ENCODE measurements at places on chromosomes 1 and 21.

GRCh38 chr1:75085931-75086330, 48.3 kb upstream of the LHX8 start:
- DNase-seq = no peak

DNA sequence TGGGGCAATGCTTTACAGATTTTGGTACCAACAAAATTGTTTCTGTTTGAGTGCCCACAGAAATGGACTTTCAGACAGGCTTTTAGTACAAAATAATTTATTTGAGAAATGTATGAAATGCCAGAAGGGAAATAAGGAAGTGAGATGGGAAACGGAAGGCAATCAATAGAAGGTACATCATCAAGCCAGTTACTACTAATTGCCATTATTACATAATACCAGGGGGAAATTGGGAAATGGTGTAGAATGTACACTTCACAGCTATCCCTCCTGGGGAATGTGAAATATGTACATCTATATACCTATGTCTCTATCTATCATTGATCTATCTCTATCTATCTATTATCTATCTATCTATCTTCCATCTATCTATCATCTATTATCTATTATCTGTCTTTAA, 264.6 kb upstream of the B3GALT2 start:
- no peak for DNase-seq

GRCh38 chr1:151444783-151445177, 14.5 kb downstream of the POGZ start:
- no peak for DNase-seq

GRCh38 chr21:37845535-37845934, 70.7 kb downstream of the KCNJ6 start:
- no peak for DNase-seq

- no peak for DNase-seq
These were observed 8.1 kb downstream of the CD247 start for GRCh38 chr1:167510244-167510643.

- no peak for DNase-seq
These were observed 579 bp upstream of the GTF2B start for GRCh38 chr1:88891951-88892340.

DNA sequence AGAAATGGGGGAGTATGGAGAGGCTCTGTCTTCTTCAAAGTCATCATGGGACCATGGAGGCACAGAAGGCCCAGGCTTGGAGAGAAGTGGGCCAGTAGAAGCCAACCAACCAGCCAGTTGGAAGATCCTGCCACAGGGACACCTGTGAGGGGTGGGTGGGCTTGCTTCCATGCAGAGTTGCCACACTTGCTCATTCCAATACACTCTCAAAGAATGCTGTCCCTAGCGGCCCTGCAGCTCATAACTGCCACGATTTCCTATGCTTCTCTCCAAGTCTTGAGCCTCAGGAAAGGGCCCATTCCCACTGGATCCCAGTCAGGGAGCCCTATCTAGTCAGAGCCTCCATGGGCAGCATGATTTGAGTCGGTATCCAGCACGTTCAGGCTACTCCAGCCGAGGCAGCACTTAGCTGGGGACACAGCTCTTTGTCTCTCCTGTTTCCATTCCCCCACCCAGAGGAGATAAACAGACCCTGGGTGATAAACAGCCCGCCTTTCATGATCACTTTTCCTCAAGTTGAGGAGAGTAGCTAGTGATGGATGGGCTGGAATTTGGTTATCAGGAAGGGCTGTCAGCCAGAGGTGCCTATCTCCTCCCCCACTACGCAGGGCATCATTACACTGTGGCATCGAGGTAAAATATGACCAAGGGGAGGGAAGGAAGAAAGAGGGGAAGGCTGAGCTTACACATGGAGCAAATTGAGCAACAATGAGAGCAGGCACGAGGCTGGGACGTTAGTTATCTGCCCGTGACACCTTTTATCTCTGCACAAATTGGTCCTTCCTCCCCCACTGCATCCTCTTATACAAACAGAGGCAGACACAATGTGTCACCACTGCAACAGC, 64.6 kb downstream of the ERI3 start:
- DNase-seq = no peak

- DNase-seq = no peak
These were observed 65.9 kb downstream of the FMO4 start for GRCh38 chr1:171379846-171380245.

DNA sequence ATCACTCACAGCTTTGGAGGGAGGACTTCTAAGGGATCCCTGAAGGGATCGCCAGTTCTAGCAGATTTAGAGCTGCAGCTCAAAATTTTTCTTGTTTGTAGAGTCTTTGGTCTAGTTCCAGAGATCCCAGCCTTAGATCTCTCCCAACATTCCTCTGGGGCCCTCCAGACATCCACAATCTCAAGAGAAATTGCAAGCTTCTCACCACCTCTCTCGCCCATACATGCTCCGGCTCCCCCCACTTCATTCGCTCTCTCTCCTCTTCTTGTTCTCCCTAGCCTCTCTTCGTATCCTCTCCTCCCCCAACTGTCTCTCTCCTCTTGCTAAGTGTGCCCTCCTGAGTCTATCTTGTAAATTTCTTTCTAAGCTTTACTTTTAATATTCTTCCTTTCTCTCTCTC, 15.1 kb upstream of the TUT4 start:
- DNase-seq = no peak

- DNase-seq = no peak
These were observed 26.1 kb downstream of the F3 start for GRCh38 chr1:94515296-94515947.

- no peak for DNase-seq
These were observed 24.7 kb downstream of the MEF2D start for GRCh38 chr1:156475568-156476500.

- peak; percentile 79 for DNase-seq
These were observed at the start of gene PTGS2 for GRCh38 chr1:186680245-186681061. TSS of gene PTGS2 (minus strand) at chr1:186680423. CDS start at chr1:186680290, 133 bp downstream.

- DNase-seq = no peak
These were observed 19.7 kb upstream of the DIPK1A start for GRCh38 chr1:92980732-92981647.

- no peak for DNase-seq
These were observed 187.9 kb downstream of the PTPRU start for GRCh38 chr1:29424266-29424665.

DNA sequence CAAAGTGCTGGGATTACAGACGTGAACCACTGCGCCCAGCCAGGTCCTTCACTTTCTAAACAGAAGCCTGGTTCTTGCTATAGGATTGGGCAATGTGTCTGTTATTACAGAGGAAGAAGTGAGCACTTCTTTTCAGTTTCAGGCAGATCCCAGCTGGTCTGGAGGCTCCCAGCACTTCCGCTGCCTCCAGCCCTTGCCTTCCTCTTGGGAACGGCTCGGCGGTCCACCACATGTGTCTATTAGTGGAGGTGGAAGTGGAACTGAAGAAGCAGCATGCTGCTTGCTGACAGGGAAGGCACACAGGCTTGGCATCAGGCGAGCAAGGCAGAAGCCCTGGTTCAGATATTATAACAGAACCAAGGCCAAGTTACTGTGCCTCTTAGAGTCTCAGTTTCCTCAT, 17.0 kb downstream of the MKNK1 start:
- peak; percentile 34 for DNase-seq

DNA sequence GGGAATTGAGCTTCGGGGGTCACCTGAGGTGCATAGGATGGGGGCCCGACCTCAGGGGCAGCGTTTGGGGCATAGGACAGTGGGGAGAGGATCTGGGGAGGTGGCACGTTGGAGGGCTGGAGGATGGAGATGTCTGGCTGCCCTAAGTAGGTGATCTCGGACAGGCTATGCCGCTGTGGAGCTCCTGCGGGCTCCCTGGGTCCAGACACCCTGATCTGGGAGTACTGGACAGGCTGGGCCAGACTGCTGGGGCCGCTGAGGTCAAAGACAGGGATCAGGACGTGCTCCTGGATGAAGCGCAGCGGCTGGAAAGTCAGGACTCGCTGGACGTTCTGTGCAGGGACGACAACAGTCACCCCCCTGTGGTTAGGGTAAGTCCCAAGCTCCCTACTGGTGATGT, 9.5 kb upstream of the MYOM3 start:
- no peak for DNase-seq

DNA sequence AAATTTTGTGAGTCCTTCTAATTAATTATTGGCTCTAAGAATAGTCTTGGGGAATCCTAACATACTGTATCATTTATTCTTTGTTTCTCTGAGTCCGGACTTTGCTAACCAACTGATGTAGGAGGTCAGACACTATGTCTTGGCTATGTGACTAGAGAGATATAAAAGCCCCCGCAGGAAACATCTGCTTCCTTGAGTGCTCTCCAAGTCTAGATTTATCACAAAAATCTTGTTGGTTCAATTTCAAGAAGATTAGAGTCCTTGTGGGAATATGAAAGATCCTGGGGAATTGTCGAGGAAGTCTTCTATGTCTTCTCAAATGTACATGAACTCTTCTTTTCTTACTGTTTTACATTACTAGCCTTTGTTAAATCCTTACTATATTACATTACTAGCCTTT, 1712.5 kb downstream of the NCAM2 start:
- DNase-seq = no peak

- no peak for DNase-seq
These were observed 446.1 kb downstream of the SIPA1L2 start for GRCh38 chr1:232183802-232184201.

DNA sequence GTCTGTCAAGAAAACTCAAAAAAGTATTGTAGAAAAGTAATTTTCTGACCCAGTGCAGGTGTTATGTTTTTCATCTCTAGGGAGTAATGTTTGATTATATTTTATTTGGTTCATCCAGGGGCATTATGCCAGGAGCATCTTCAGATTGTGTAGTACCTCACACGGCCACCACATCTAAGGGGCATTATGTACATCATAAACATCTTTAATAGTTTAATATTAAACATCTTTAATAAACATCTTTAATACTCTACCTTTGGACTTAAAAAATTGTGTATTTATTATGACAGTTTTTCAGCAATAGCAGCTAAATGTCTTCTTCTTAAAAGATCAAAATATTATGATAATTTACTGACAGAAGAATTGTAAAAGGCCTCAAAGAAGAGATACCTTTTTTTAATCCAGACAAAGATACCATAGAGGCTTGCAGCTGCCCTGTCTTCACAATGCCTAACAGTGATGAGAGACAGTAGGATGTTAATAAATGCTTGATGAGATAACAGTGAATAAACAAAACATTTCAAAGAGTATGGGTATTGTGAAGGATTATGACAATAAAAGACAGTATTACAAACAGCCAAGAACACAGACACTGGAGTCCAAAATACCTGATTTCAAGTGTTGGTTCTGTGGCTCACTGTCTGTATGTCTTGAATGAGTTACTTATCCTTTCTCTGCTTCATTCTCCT, 240.9 kb upstream of the ADGRL2 start:
- DNase-seq = no peak

- no peak for DNase-seq
These were observed 20.6 kb downstream of the LUZP1 start for GRCh38 chr1:23148084-23148483.
